ENCODE measurements at places on chromosomes 7 and 10.

DNA sequence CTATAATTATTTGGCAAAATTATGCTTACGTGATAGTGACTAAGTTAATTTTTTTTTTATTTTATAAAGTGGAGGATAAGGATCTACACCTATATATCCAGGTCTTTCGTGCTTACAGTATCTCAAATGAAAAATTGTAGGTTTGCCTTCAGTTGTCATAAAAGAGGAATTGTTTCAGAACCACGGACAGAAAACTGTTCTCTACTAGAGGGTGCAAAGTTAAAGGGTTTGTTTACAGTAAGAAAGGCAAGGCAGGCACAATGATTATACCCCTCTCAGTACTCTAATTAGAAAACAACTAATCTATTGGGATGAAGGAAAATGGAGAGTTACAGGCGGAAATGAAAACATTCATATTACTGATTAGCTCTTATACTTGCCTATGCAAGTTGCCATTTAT lies 1.5 kb downstream of the PCLO start:
- no peak for DNase-seq

DNA sequence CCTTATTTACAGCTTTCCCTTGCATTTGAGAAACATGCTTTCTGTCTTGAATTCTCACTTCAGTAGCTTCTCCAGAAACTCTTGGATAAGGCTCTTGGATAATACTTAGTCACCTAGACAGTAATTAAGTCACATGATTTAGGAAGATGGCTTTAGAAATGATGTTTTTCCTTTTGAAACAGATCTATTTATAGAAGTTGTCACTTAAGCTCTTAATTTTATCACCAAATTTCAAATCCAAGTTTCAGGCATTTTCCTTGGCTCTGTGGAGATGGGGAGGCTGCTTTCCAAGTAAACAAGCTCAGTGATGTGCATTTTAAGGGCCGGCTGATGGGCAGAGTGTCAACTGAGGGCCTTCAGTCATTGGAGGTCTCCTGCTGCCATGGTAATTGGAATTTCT lies 130.3 kb downstream of the SRI start:
- DNase-seq: no peak

- DNase-seq: no peak
Measured at GRCh38 chr10:131872011-131872826, 28.6 kb upstream of the PPP2R2D start.

DNA sequence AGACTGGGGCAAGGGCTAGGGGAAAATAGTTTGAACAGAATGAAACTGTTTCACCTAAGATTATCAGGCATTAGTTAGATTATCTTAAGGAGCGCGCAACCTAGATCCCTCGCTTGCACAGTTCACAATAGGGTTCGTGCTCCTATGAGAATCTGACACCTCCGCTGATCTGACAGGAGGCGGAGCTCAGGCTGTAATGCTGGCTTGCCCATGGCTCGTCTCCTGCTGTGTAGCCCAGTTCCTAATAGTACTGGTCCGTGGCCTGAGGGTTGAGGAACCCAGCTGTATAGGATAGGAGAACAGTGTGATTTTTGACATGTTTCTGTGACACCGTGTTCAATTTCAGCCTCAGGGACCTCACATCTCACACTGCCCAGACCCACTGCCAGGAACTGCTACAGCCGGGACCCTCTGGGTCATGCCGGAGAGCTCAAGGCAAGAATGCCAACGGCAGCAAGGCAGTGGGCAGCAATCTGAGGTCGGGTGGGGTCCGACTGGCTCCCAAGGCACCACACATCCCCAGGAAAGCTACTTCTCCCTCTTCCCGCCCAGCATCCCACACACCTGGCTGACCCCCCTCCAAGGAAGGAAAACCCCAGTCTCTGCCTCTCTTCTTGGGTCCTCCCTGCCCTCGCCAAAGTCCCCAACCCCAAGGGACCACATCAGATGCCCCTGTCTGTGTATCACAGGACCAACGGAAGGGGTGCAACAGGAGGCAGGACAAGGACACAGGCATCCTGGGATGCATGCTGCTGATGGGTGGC lies 31.7 kb downstream of the CAMK2B start:
- DNase-seq: peak; percentile 7

- no peak for DNase-seq
Measured at GRCh38 chr7:127888825-127889224, 142.4 kb downstream of the LRRC4 start.

DNA sequence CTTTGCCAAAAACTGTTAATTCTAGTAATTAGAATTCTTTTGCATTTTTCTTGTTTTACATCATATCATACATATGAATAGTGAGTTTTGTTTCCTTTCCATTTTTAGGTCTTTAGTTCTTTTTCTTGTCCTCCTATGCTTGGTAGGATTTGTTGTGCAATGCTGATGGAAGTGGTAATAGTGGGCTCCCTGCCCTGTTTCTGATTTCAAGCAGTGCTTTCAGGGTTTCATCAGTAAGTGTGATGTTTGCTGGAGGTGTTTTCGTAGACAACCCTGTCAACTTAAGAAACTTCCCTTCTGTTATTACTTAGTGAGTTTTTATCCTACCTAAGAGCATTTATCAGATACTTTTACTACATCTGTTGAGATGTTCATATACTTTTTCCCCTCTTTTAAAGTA lies 50.5 kb downstream of the CSGALNACT2 start:
- DNase-seq: no peak

GRCh38 chr7:23712368-23713284 lies 2.6 kb downstream of the STK31 start:
- DNase-seq: no peak

DNA sequence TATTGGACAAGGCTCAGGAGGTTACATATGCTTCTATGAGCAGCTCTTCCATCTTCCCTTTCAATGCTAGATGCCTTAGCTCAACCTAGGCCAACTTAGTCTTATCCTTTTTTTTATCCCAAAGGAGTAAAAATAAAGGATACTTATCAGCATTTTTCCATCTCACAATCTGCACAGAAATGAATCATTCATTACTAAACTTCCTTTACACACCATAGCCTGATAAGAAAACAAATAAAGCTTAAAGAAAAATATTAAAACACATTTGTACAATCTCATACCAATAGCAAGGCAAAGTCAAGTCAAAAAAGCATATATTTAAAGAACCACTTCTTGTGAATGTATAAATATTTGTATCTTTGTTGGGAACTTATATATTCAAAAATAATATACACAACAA lies 407.4 kb downstream of the GRM8 start:
- no peak for DNase-seq

- DNase-seq: peak; percentile 93
Measured at GRCh38 chr10:101693978-101694673, 844 bp downstream of the FBXW4 start.

DNA sequence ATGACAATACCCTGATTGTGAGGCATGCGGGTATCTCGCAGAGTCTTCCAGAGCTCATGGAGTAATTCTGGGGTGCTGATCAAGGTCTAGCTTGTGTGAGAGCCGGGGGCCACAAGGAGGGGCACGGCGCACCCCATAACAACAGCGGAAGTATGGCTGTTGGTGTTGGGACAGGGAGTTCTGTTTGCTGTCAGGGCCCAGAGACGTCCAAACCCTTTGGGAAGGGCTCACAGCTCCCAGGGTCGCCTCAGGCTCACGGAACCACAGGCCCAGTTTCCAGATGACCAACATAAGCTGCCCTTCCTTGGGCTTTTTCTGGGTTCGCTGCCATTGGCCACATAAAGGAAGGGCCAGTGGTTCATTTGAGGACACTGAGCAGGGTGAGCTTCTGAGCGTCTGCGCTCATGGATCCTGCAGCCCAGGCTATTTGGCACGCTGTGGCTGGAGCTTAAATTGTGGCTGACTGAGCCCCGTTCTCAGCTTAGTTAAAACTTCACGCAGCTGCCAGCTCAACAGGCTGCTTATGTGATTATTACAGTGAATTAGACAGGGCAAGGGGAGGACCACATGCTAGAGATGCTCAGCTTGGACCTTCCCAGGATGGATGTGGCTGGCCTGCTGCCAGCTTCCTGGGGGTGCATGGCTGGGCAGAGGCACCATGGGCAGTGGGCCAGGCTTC lies 92.3 kb downstream of the DNAJB6 start:
- DNase-seq: peak; percentile 52

GRCh38 chr7:149558149-149558861 lies 60.7 kb upstream of the ZNF746 start:
- no peak for DNase-seq

DNA sequence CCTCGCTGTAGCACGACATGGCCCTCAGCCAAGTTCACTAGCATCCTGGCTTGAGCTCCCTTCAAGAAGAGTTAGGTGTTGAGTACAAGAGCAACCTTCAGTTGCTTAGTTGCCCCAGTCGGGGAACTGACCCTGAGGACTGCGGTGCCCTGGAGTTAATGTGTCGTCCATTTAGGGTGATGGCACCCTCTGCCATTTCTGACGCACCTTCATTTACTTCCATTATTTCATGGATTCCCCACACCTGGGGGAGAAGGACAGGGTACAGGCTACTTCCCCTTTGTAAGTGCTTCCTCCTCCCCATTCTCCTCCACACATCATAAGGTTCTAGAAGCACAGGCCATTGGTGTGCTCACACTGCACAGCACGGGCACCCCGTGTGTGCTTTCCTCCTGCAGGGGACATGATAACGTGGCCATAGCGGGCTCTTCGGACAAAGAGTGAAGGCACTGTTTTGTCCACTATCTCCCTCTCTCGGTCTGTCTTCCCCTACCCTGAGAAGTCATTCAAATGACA lies 1.8 kb downstream of the ALOX5 start:
- DNase-seq: no peak

GRCh38 chr7:17289074-17289645 lies 9.3 kb upstream of the AHR start:
- no peak for DNase-seq
